ENCODE measurements at places on chromosomes 3 and 15. TPM values are rescaled to one million over a fixed set of nuclear protein-coding genes. Genes with fewer than 3 reads are reported as not detected.

The CYP11A1 gene
- polyA plus RNA-seq: 2.3 TPM

The SNURF gene
- 0.86 TPM for polyA plus RNA-seq

The CYP19A1 gene
- polyA plus RNA-seq: not detected

The GJD2 gene
- polyA plus RNA-seq: not detected

The ROPN1B gene
- polyA plus RNA-seq: not detected

The CCR3 gene
- not detected for polyA plus RNA-seq

The BDH1 gene
- polyA plus RNA-seq: 59.9 TPM

The LRTM1 gene
- not detected for polyA plus RNA-seq

The GLDN gene
- 0.29 TPM for polyA plus RNA-seq

The SCAANT1 gene
- polyA plus RNA-seq: not detected

The AP3B2 gene
- polyA plus RNA-seq: 1.1 TPM

The DAPK2 gene
- polyA plus RNA-seq: 8.9 TPM

The SNX22 gene
- 0.72 TPM for polyA plus RNA-seq

The ABHD10 gene
- 6.9 TPM for polyA plus RNA-seq

The ZWILCH gene
- polyA plus RNA-seq: 7.9 TPM

The VGLL3 gene
- polyA plus RNA-seq: 0.55 TPM

The LXN gene
- polyA plus RNA-seq: 10.5 TPM
